ENCODE measurements at places on chromosomes 3 and 15.

GRCh38 chr3:4748701-4749378 lies 230.4 kb upstream of the BHLHE40 start:
- no peak for DNase-seq

- no peak for DNase-seq
Observed at GRCh38 chr3:10788451-10788850, 27.6 kb upstream of the SLC6A11 start.

- DNase-seq: peak; percentile 30
Observed at GRCh38 chr15:96331144-96331944, 844 bp downstream of the NR2F2 start.

- no peak for DNase-seq
Observed at GRCh38 chr3:179734497-179735281, 81.8 kb downstream of the USP13 start.

- DNase-seq: peak; percentile 94
Observed at GRCh38 chr3:28241221-28242160, at the start of gene CMC1. Gene CMC1, plus strand, starts transcription at chr3:28241619. Its CDS starts 175 bp downstream, at chr3:28241794.

GRCh38 chr15:62603742-62604141 lies 438.7 kb upstream of the C2CD4B start:
- no peak for DNase-seq

- DNase-seq: no peak
Observed at GRCh38 chr15:42156243-42156922, at the start of gene PLA2G4F. Gene PLA2G4F, minus strand, starts transcription at chr15:42156636. Its CDS starts 87 bp downstream, at chr15:42156549.

DNA sequence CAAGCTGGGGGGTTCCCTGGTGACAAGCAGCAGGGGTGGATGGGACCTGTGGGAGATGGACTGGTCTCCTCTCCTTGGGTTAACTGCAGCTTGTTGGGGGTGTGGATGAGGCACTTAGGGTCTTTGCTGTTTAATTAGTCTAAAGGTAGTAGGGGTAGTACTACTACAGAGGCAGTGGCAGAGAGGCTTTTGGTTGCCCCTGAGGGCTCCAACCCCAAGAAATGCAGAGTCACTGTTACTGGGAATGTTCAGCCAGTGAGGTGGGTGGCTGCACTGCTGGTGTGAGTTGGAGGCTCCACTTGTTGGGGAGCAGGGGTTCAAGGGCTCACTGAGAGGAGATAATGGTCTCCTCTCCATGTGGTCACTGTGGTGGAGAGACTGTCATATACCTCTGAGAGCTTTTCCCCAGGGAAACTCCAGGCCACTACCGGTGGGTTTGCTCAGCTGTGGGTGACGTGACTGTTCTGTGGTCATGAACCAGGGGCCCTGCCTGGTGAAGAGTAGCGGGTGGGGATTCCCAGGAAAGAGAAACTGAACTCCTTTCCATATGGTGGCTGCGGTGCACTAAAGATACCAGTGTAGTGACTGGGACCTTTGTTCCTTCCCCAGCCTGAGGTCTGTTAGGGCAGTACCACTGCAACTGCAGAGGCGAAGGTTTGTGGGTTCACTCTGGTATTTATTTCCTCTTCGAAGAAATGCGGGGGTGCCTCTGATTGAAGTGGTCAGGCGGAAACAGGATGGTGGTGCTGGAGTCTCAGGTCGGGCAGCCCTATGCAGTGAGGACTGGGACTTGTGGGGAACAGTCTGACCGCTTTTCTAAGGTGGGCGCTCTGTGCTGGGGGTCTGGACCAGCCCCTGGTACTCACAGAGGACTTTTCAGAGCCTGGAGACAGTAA lies 68.9 kb upstream of the TNFSF10 start:
- no peak for DNase-seq

- peak; percentile 89 for DNase-seq
Observed at GRCh38 chr3:17195192-17195611, 310.4 kb downstream of the PLCL2 start.
